Fibroblast of skin of right biceps (primary cell): ENCODE measurements at places on chromosomes 11 and 22.
A peak's percentile ranks its signal among the peaks of the same experiment; 100 is the strongest.

DNA sequence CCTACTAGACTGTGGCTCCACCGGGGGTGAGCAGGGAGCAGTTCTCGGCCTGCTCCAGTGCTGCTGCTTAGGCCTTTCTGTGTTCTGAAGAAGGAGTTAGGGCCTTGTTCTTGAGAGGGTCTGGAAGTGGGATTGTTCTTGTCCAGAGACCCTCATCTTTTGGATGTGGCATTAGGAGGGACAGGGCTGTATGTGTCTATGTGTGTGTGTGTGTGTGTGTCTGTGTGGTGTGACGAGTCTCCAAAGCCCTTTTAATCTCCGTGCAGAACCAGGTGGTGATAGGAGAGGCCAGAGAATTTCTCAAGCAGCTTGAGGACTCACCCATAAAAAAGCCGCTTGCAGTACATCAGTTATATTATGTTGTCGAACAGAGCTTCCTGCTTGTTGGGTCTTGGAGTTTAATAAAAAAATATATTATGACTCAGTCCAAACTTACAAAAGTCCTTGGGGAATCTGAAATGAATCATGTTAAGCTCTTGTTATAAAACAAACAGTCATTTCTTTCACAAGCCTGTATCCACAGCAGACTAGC, 196.5 kb downstream of the TENM4 start:
- DNase-seq, result peak; percentile 95

DNA sequence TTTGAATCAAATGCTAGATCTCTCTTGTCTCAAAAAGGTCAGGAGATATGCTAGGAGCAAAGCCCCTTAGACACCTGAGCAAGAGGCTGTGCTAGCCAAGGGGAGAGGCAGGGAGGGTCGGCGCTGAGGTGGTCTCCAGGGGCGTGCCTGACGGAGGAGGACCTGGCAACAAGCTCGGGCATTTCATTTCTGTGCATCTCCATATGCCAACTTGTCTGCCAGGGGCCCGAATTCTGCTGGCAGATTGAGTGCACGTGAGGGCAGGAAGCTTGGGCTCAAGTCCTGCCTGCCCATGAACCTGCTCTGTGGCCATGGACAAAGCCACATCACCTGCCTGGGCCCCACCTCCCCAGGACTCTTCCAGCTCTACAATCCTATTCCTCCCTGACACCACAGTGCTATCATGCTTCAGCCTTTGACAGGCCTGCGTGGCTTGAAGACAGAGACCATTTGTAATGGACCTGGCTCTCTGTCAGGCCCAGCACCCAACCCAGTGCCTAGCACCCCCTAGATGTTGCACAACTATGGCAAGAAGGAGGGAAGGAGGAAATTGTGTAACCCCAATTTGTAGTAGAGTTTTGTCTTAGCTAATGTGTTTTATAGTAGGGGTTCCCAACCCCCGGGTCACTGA, 16.3 kb upstream of the VSIG10L2 start:
- DNase-seq, result no peak

GRCh38 chr11:1225386-1226225, 2.7 kb downstream of the MUC5B start:
- DNase-seq, result no peak

- peak; percentile 10 for DNase-seq
Observed at GRCh38 chr22:42611051-42611450, 3.6 kb downstream of the POLDIP3 start.

DNA sequence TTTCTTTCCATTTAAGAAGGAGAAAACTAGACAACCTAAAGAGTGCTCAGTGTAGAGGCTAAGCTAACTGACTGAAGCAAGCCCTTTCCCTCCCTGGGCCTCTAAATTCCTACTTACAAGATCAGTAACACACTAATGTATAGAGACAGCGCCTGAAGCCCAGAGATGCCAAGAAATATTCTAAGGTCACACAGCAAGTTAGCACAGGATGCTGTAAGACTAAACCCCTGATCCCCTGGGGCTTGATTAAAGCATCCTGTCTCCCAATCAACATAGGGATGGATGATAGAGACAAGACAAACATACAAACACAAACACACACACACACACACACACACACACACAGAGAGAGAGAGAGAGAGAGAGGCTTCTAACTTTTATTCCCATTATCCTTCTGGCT, 5.6 kb downstream of the LARGE1 start:
- DNase-seq, result no peak

- no peak for DNase-seq
Observed at GRCh38 chr11:130165601-130166456, 6.2 kb downstream of the ST14 start.

GRCh38 chr22:26548984-26549383, 36.7 kb upstream of the TFIP11 start:
- DNase-seq, result no peak

GRCh38 chr11:72338741-72339140, 94.8 kb upstream of the PHOX2A start:
- peak; percentile 63 for DNase-seq

- peak; percentile 19 for DNase-seq
Observed at GRCh38 chr11:121540627-121541026, 87.9 kb upstream of the SORL1-AS1 start.

DNA sequence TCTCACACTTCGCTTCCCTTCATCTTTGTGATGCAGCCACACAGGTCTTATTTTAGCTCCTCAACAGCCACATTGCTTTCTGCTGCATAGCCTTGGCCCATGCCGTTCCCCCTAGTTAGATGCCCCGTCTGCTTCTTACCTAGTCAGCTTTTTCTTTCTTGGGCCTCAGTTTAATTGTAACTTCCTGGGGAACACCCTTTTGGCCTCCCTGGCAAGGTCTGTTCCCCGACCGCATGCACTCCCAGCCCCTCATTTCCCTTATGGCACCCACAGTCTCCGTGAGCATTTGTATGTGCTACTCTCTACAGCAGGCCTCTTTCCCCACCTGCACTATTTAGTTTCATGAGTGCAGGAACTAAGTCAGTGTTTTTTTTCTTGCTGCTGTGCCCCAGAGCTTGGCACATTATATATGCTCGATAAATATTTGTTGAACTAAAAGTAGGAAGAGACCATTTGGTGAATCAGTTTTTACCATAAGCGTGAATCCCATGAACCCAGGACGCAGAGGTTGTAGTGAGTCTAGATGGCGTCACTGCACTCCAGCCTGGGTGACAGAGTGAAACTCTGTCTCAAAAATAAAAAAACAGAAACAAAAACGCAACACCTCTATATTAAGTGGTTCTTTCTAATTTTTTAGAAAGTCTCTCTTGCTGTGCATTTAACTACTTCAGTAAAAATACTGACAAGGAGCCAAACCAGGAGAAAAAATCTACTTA, 38.5 kb downstream of the TNRC6B start:
- no peak for DNase-seq

- peak; percentile 48 for DNase-seq
Observed at GRCh38 chr11:5004424-5005274, 10.0 kb downstream of the OR51L1 start.

DNA sequence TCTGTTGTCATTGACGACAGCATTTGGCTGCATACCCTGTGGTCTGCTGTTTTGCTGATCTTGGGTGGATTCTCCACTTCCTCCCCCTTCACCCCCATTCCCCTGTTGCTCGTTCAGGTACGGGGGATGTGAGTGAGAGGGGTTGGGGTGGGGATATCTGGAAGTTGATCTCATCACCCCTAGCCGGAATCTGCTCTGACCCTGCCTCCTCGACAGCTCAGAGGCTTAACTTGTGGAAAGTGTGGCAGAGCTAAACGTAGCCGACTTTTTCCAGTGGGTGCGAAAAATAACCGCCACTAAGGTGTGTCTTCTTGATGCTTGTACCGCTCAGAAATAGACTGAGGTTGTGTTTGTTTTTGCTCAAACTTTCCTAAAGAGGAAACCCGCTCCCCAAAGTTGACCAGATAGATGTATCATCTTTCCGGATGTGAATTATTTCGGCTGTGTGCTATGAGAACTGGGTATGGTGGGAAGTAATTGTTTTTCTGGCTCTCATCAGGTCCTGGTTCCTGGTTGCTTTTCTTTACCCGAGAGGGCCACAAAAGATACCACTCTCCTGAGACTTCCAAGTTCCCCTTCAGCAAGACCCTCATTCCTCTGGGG, 6.6 kb downstream of the ZBTB16 start:
- no peak for DNase-seq

DNA sequence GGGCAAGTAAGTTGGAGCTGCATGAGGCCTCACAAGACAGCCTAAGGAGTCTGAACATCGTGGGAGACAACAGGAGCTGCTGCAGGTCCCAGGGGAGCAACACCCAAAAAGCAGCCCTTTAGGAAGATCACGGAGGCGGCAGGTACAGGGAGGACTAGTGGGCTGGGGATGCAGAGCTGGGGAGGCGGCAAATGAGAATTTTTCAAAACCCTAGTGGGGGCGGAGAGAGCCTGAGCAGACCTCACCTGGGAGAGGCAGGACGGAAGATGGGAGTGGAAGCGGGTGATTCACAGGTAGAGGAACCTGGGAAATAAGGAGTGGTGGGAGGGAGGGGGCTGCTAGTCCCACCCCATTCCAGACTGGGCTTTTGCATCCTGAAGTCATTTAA, 42.1 kb downstream of the DKK3 start:
- no peak for DNase-seq

GRCh38 chr11:116071241-116071640, 567.0 kb upstream of the CADM1 start:
- DNase-seq, result no peak

DNA sequence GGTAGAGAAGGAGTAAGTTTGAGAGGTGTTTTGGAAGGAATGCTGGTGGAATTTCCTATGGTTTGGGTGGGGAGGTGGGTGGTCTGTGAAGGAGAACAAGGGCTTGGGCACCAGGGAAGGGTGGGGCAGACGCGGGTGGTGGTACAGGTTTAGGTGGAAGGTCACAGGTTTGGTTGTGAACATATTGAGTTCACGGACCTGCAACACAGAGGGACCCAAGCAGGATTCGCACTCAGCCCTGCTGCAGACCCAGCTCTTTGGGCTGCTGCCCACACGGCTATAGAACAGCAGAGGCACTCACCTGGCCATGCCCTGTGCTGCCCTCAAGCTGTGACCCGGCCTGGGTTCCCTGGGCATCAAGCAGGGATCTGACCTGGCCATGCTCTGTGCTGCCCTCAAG, 33.5 kb upstream of the EMID1 start:
- no peak for DNase-seq

DNA sequence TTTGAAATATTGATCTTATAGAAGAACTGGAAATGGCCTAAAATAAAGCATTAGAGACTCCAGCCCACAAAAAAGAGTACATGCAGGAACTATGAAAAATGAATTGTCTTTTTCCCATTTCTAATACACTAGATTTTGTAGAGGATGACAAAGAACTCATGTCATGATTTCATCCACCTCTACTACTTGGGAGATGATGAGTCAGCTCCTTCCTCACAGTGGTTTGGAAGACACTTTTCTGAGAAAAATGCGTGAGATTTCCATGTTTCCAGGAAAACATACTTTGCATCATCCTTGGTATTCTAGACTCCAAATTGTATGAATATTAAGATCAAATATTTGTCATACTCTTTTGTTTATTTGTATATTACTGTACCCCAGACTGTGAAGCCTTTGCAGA, 500.5 kb downstream of the FAM181B start:
- peak; percentile 73 for DNase-seq

DNA sequence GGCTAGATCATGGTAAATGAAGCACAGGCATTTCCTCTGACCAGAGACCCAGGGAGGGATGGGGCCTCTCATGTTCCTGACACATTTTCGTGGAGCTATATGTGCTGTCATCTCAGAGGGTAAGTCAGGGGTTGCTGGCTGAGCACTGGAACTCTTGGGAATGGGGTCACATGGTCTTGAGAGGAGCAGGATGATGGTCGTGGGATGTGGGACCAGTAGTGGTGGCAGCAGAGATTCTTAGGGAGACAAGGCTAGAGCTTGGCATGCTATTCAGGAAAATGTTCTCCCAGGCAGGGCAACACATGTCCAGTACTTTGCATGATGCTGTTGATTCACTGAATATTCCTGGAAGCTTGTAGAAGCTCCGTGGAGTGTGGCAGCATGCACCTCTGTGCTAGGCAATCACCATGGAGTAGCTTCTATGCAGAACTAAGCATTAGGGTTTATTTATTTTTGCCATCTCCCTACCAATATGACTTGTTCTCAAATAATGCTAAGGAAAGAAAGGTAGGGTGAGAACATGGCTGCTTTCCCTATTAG, 31.4 kb upstream of the TTC12 start:
- DNase-seq, result no peak

- DNase-seq, result peak; percentile 99
Observed at GRCh38 chr22:37904572-37905533, 1.2 kb upstream of the MICALL1 start.

GRCh38 chr22:43008509-43008908, 6.4 kb downstream of the PACSIN2 start:
- DNase-seq, result no peak

- peak; percentile 79 for DNase-seq
Observed at GRCh38 chr11:103601225-103601846, 435.1 kb upstream of the DDI1 start.

DNA sequence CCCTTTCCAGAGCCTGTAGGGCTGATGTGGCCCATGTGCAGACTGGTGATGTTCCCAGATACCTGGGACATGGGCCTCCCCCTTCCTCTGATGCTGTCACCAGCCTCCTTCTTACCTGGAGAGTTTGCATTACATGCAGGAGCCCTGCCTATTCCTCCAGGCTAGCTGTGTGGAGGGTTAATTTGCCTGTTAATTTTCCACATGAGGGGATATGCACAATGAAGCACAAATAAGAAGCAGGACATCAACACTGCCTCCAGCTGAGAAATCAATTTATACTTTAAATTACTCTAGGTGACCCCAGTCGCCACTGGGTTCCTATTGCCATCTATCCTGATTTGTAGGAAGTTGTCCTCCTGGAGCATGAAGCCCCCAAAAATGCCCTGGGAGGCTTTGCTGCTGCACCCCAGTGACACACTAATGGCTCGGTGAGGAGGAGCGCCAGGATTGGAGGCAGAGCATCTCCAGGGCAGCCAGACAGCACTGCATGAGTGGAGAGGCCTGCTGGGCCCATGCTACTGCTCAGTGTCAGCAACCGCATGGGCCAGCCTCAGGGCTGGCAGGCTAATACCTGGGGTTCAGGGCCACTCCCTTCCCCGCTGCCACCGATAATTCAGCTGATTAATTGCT, 101.6 kb upstream of the USP47 start:
- no peak for DNase-seq

- DNase-seq, result no peak
Observed at GRCh38 chr22:42330170-42330569, 59.7 kb upstream of the TCF20 start.

- DNase-seq, result no peak
Observed at GRCh38 chr11:44140372-44140771, 44.9 kb downstream of the EXT2 start.

GRCh38 chr11:75823415-75823814, 8.4 kb downstream of the UVRAG start:
- no peak for DNase-seq

- peak; percentile 33 for DNase-seq
Observed at GRCh38 chr11:42770444-42771065, 541.2 kb upstream of the API5 start.

- DNase-seq, result peak; percentile 72
Observed at GRCh38 chr11:76626921-76627401, 43.6 kb downstream of the LRRC32 start.
